ENCODE measurements at places on chromosomes 7 and 10. TPM values are rescaled to one million over a fixed set of nuclear protein-coding genes. Genes with fewer than 3 reads are reported as not detected.

The GPC2 gene
- total RNA-seq = 7.6 TPM

The RPEL1 gene
- not detected for total RNA-seq

- H3K4me3 ChIP-seq = no peak overlapping the region
- H3K4me1 ChIP-seq = peaks cover 17% of the 10 kb centered on the region
- no peak overlapping the region for H3K27ac ChIP-seq
- no peaks in the 10 kb centered on the region for H3K36me3 ChIP-seq
- no peak for DNase-seq
- no peaks in the 10 kb centered on the region for H3K27me3 ChIP-seq
Measured at GRCh38 chr10:75465450-75465827, 34.0 kb downstream of the LRMDA start.

The PRRT4 gene
- 0.62 TPM for total RNA-seq

DNA sequence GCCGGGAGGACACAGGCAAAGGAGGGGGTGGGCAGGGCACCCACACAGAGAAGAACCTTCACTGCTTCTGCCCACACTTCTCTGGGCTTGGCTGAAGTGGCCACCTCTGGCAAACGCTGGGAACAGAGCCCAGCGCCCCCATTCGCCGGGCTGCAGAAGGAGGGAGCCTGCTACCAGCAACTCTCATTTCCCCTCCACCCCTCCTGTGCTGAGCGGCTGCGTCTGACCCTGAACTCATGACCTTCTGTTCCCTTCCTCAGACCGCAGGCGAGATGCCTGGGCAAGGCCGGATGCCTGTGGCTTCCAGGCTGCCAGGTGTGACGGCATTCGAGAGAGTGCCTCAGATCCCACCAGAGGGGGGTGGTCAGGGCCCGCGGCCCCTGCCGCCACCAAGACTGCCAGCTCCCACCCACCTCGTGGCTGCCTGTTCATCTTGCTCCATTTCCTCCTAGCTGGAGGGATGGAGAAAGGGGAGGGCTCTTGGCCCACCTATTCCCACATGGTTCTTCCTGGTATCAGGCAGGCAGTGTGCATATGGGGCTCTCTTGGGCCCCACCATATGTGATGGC, 19.8 kb downstream of the DNAJB12 start:
- peaks cover 55% of the 10 kb centered on the region for H3K4me1 ChIP-seq
- H3K27me3 ChIP-seq = no peaks in the 10 kb centered on the region
- peak overlapping the region; percentile 12 for H3K27ac ChIP-seq
- peak; percentile 93 for DNase-seq
- H3K4me3 ChIP-seq = no peak overlapping the region
- peaks cover 22% of the 10 kb centered on the region for H3K36me3 ChIP-seq
